Stimulated activated CD4-positive, alpha-beta T cell treated with anti-CD3 and anti-CD28 coated beads, Interleukin-15, amount 100 ng/mL, for 24 hours (primary cell): ENCODE measurements at places on chromosomes 13 and 19.

GRCh38 chr19:623974-624373 lies 9.4 kb downstream of the POLRMT start:
- DNase-seq = no peak

DNA sequence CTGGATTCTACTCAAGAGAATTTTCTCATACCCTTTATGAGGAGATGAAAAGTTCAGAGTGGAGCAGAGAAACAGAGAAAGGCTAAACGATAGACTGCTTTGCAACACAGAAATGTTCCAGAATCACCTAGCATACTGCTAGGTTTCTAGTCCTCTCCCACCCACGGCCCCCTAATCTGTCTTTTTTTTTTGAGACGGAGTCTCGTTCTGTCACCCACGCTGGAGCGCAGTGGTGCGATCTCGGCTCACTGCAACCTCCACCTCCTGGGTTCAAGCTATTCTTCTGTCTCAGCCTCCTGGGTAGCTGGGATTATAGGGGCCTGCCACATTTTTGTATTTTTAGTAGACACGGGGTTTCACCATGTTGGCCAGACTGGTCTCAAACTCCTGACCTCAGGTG lies 4.8 kb downstream of the SUGP2 start:
- DNase-seq = no peak

- no peak for DNase-seq
Measured at GRCh38 chr13:85261757-85262346, 537.4 kb downstream of the SLITRK6 start.

DNA sequence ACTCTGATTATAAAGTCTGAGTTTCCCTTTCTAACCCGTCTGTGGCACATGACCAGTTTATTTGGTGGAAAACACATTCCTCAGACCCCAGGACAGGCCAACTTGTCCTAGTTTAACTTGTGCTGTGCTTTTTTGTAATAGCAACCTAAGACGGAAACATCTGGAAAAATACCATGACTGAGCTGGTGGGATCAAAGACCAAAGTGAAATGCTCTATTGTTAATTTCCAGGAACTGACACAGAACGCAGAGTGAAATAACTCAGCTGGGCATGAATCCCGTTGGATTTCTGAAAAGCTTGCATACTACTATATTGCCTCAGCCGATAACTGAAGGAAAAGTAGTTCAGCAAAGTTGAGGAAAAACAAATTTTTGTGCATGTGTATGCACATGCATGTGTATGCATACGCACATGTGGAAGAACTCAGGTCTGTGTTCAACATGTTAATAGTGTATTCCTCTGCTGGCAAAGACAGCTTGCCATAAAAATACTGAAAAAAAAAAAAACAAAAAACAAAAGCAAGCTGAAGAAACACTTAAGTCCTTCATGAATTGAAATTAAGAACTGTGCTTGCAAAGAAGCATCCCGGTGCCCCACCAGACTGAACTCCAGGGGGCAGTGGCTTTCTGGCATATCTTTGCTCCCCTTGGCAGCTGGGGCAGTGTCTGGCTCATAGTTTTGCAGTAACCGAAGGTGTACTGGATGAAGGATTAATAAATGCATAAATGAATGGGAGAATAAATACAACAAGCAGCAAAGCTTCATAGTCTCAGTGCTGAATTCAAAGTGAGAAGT lies 187.8 kb downstream of the LHFPL6 start:
- DNase-seq = peak; percentile 7

GRCh38 chr19:12949363-12950283 lies 4.0 kb downstream of the RAD23A start:
- DNase-seq = no peak

- DNase-seq = no peak
Measured at GRCh38 chr13:52405369-52405766, 604 bp downstream of the THSD1 start.

DNA sequence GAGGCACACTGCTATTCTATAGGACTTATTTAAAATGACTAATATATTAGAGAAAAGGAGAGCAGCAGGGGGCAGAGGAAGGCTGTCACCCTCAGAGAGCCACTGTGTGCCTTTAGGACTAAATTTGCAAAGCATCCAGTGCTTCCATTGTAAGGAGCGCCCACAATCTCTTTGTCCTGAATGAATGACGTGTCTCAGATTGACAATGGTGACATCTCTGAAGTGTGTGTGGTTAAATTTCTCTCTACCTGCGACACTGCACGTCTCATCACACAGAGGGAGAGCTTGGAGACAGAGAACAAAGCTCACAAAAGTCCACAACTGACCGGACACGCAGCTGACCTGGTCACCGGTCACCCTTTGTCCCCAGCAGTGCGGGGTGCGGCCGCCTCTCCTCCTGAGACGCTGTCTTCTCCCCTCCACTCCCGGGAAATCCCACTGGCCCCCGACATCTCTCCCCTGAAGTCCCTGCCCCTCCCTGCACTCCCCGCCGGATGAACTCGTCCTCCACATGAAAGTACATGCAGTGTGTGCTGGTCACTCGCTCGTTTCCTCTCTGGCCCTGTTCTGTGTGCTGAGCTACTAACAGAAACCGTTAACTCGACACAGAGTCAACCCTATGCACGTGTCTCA lies 107.2 kb downstream of the RAB20 start:
- DNase-seq = no peak

GRCh38 chr13:33191425-33192210 lies 93.9 kb downstream of the STARD13 start:
- DNase-seq = no peak

- no peak for DNase-seq
Measured at GRCh38 chr13:112246731-112247470, 129.3 kb upstream of the SPACA7 start.

GRCh38 chr13:23654111-23655110 lies 84.2 kb downstream of the TNFRSF19 start:
- no peak for DNase-seq
